Osteocyte (in vitro differentiated cells): ENCODE measurements at places on chromosomes 12 and 14. TPM values are rescaled to one million over a fixed set of nuclear protein-coding genes. Genes with fewer than 3 reads are reported as not detected.

The GLT8D2 gene
- 45.4 and 64.7 TPM in 2 replicates for total RNA-seq

The OTX2 gene
- not detected in 2 replicates for total RNA-seq

The IFNG-AS1 gene
- not detected in 2 replicates for total RNA-seq

DNA sequence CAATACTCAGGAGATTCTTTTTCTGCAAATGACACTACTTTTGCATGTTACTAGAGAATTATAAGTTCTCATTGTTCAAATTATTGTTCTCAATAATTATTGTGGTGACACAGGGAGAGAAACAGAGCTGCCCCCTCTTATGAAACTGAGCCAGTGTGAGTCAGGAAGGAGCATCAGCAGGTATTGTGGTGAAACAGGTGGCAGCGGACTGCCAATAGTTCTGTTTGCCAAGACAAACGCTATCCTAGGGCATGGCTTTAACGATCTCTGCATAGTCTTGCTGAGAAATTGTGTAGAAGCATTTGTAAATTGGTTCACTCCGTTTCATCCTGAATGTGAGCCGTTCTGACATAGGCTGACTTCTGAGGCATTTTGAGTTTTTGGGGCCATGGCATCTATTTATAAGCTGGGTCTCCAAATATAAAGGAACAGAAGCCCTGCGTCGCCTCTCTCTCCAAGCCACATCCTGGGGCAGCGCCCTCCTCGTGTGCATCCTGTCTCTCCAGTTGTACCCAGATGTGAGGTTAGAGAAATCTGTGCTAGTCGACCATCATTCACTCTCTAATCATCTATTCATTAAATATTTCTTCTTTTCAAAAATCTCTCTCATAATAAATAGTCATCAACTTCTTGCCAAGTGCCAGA, 15.8 kb upstream of the PPP4R4 start:
- H3K27me3 ChIP-seq: peaks cover 36% of the 10 kb centered on the region
- DNase-seq: no peak
- H3K4me1 ChIP-seq: no peaks in the 10 kb centered on the region
- H3K36me3 ChIP-seq: no peaks in the 10 kb centered on the region

DNA sequence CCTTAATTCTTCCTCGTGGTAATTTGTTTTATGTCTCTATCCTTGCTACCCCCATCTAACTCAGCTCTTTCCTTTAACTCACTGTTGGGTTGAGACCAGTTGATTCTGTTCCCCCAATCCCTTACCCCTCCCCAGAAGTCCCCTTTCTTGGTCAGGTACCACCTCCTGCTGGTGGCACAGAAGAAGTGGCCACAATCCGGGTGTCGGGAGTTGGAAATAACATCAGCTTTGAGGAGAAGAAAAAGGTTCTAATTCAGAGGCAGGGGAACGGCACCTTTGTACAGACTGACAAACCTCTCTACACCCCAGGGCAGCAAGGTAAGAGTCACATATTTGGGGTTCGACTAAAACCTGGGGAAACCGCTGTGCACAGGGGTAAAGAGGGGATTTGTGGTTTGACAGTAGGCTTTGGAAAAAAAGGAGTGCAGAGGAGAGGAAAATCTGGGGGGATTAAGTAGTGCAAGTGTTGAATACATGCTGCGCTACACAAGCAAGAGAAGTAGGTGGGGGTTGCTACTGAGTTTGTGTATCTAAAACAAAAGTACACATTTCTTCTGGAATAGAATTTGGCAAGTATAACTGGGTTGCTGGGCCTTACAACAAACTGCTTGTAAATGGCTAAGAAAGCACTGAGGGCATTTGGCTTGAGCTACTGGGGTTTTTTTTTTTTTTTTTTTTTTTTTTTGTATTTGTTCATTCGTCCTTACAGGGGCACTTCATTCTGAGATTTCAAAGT, 1.3 kb downstream of the A2ML1 start:
- H3K4me1 ChIP-seq: no peaks in the 10 kb centered on the region
- no peak overlapping the region for H3K27ac ChIP-seq
- H3K4me3 ChIP-seq: no peak overlapping the region
- H3K36me3 ChIP-seq: no peaks in the 10 kb centered on the region
- DNase-seq: no peak

The GSC gene
- not detected in 2 replicates for total RNA-seq

DNA sequence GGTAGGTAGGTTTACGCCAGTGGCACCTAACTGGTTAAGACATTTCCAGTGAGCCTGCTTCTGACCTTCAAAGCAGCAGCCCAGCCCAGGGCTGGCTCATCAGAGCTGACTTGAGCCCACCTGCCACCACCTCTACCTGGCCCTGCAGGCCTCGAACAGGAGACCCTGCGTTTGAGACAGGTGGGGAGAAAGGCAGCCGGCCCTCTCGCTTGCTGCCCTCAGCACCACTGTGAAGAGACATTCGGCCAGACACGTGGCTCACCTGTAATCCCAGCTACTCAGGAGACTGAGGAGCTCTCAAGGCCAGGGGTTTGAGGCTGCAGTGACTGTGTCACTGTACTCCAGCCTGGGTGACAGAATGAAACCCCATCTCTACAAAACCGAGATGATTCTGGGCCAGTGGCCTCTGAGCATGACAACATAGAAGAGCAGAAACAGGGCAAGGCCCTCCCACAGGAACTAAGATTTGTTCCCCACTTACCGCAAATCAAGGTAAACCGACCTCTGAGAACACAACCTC, 74.2 kb downstream of the TESC start:
- H3K27me3 ChIP-seq: no peaks in the 10 kb centered on the region
- no peak for DNase-seq
- no peak overlapping the region for H3K27ac ChIP-seq
- no peak overlapping the region for H3K4me3 ChIP-seq
- H3K36me3 ChIP-seq: peaks cover 18% of the 10 kb centered on the region
- peaks cover 9% of the 10 kb centered on the region for H3K4me1 ChIP-seq

GRCh38 chr12:113267621-113268020, 46.4 kb downstream of the TPCN1 start:
- no peak overlapping the region for H3K27ac ChIP-seq
- H3K27me3 ChIP-seq: no peaks in the 10 kb centered on the region
- H3K4me3 ChIP-seq: no peak overlapping the region

The SERPINA12 gene
- total RNA-seq: not detected in 2 replicates

- DNase-seq: no peak
- H3K36me3 ChIP-seq: no peaks in the 10 kb centered on the region
- peaks cover 28% of the 10 kb centered on the region for H3K4me1 ChIP-seq
- H3K27me3 ChIP-seq: no peaks in the 10 kb centered on the region
- no peak overlapping the region for H3K27ac ChIP-seq
Observed at GRCh38 chr12:8154526-8154925, 2.3 kb upstream of the ZNF705A start.

- peaks cover 16% of the 10 kb centered on the region for H3K36me3 ChIP-seq
- no peak overlapping the region for H3K27ac ChIP-seq
- DNase-seq: no peak
- H3K27me3 ChIP-seq: no peaks in the 10 kb centered on the region
- peaks cover 6% of the 10 kb centered on the region for H3K4me1 ChIP-seq
Observed at GRCh38 chr12:42201063-42201462, 37.0 kb downstream of the YAF2 start.

DNA sequence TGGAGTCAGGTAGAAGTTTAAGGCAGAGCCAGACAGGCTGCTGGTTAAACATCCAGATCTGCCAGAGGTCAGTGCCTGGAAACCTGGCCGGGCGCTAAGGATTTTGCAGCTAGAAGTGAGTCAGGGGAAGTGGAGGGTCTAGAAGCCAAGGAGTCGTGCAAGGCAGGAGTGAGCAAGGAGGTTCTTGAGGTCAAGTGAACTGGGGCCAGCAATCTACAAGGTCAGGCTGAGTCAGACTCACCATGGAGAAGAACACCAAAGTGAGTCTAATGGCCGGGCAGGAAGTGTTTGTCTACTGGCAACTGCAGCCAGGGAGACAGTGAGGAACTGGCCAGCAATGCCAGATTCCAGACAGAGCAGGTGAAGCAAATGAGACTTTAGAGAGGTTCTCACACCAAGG, 628.2 kb downstream of the ETNK1 start:
- DNase-seq: no peak
- no peaks in the 10 kb centered on the region for H3K27me3 ChIP-seq
- peaks cover 3% of the 10 kb centered on the region for H3K36me3 ChIP-seq
- peaks cover 4% of the 10 kb centered on the region for H3K4me1 ChIP-seq

- H3K36me3 ChIP-seq: no peaks in the 10 kb centered on the region
- no peak for DNase-seq
- H3K27ac ChIP-seq: no peak overlapping the region
- peak overlapping the region; percentile 40 for H3K4me3 ChIP-seq
- peaks cover 11% of the 10 kb centered on the region for H3K27me3 ChIP-seq
Observed at GRCh38 chr14:21191261-21191808, 35.5 kb upstream of the OR5AU1 start.

DNA sequence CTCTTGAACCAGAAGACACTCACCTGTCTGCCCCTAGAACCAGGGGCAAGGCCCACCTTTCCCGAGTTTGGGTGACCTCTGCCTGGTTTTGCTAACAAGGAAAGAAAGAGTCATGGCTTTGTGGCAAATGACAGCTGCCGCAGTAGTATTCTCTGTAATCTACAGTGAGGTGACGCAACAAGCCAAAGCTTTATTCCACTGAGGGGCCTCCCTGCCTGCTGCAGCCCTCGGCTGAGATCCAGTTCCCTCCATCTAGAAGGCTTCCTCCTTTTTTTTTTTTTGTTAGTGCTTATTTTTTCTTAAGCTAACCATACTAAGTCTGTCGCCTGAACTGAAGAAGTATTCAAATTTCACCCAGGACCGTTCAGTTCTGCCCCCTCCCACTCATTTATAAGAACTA, 142.3 kb upstream of the TMCC3 start:
- DNase-seq: no peak
- H3K4me3 ChIP-seq: no peak overlapping the region
- H3K4me1 ChIP-seq: peaks cover 22% of the 10 kb centered on the region
- H3K27me3 ChIP-seq: peaks cover 15% of the 10 kb centered on the region
- H3K27ac ChIP-seq: no peak overlapping the region
- no peaks in the 10 kb centered on the region for H3K36me3 ChIP-seq

The ANKS1B gene
- 0.29 and 0.70 TPM in 2 replicates for total RNA-seq

GRCh38 chr12:67710582-67710981, 62.0 kb downstream of the DYRK2 start:
- peaks cover 34% of the 10 kb centered on the region for H3K4me1 ChIP-seq
- no peaks in the 10 kb centered on the region for H3K36me3 ChIP-seq
- no peaks in the 10 kb centered on the region for H3K27me3 ChIP-seq
- H3K4me3 ChIP-seq: no peak overlapping the region
- H3K27ac ChIP-seq: no peak overlapping the region

GRCh38 chr12:52087961-52088820, 8.7 kb downstream of the SMIM41 start:
- peaks cover 38% of the 10 kb centered on the region for H3K27me3 ChIP-seq
- H3K27ac ChIP-seq: no peak overlapping the region
- no peak for DNase-seq

GRCh38 chr14:32259368-32260013, 56.4 kb upstream of the RNU6-8 start:
- H3K36me3 ChIP-seq: peaks cover 8% of the 10 kb centered on the region
- H3K4me1 ChIP-seq: peaks cover 16% of the 10 kb centered on the region
- no peak overlapping the region for H3K27ac ChIP-seq
- H3K4me3 ChIP-seq: no peak overlapping the region
- no peaks in the 10 kb centered on the region for H3K27me3 ChIP-seq
- DNase-seq: no peak

GRCh38 chr12:47377414-47378221, 297.9 kb upstream of the AMIGO2 start:
- H3K4me1 ChIP-seq: peaks cover 18% of the 10 kb centered on the region
- H3K36me3 ChIP-seq: no peaks in the 10 kb centered on the region
- H3K4me3 ChIP-seq: no peak overlapping the region

DNA sequence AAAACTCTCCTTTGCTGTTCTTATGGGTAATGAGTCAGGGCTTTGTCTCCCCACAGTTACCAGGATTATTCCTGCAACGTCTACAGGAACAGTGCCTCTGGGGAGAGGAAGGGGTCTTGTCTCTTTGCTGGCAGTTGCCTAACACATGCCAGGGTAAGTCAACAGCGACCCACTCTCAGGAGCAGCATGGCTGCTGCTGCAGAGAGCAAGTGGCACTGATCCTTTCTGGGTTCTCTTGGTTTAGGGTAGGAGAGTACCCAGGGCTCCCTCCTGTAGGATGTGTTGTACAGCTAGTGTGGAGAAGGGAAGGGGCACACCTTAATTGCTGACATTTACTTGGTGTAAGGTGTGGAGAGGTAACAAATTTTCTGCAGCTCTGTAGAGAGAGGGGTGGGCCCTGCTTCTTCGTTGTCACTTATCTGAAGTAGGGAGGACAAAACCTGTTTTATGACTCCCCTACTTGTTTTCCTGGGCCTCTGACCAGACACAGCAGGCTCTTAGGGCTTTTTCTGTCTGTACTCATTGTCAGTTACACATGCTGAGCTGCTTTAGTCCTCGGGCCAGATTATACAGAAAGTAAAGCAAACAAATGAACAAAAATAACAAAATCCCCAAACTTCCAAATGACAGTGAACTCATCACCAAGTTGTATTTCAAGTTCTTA, 168.2 kb downstream of the ACSS3 start:
- H3K36me3 ChIP-seq: peaks cover 2% of the 10 kb centered on the region
- no peaks in the 10 kb centered on the region for H3K27me3 ChIP-seq
- H3K4me3 ChIP-seq: no peak overlapping the region
- DNase-seq: no peak
- peak overlapping the region; percentile 46 for H3K27ac ChIP-seq

GRCh38 chr12:59408431-59408830, 187.4 kb upstream of the SLC16A7 start:
- H3K36me3 ChIP-seq: no peaks in the 10 kb centered on the region
- H3K4me3 ChIP-seq: no peak overlapping the region
- no peaks in the 10 kb centered on the region for H3K27me3 ChIP-seq

DNA sequence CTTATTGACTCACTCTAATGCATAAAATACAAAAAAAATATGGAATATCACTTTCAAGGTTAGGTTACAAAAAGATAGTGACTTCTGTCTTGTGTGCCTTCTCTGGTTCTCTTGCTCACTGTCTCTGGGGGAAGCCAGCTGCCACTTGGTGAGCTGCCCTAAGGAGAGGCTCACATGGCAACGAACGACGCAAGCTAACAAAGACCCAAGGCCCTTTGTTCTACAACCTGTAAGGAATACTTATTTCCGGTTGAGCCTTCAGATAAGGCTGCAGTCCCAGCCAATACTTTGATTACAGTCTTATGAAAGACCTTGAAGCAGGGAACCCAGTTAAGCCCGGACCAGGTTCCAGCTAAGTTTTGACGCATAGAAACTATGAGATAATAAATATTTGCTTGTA, 242.4 kb upstream of the TBX3 start:
- H3K27me3 ChIP-seq: no peaks in the 10 kb centered on the region
- no peak overlapping the region for H3K4me3 ChIP-seq
- peaks cover 5% of the 10 kb centered on the region for H3K4me1 ChIP-seq
- no peak overlapping the region for H3K27ac ChIP-seq

The SLC41A2 gene
- 24.4 and 26.5 TPM in 2 replicates for total RNA-seq

DNA sequence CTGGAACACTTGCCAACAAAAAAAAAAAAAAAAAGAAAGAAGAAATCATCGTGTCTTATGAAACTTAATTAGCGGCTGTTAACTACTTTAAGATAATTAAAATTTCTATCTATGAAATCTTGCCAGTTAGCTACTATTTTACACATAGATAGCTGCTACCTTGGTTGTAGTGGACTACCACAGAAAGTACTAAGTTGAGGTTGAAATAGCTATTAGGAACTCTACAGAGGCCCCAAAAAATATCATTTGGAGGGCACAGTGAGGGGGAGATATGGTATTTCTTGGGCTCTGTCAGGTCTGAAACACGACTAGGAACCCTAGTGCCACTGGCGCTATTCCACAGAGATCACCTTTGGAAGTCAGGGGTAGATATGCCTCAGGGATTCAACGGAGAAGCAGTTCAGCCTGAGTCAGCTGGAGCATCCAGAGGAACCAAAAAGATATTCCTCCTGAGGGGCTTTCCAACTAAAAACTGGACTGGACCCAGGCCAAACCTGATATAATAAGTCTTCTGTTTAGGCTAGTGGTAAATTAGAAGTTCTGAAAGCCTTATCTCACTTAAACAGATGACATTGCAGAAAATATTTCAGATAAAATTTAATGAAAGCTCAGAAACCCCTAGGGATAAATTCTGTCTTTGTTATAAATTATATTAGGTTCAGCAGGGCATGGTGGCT, 126.1 kb downstream of the EPS8 start:
- H3K27ac ChIP-seq: peak overlapping the region; percentile 81
- peaks cover 19% of the 10 kb centered on the region for H3K4me1 ChIP-seq
- no peaks in the 10 kb centered on the region for H3K27me3 ChIP-seq
- no peak for DNase-seq
- no peak overlapping the region for H3K4me3 ChIP-seq
